ENCODE measurements at places on chromosomes 5 and 9.

- no peak for DNase-seq
Observed at GRCh38 chr5:132110930-132111329, 37.3 kb downstream of the CSF2 start.

- DNase-seq: no peak
Observed at GRCh38 chr5:120518581-120518980, 54.5 kb downstream of the PRR16 start.

DNA sequence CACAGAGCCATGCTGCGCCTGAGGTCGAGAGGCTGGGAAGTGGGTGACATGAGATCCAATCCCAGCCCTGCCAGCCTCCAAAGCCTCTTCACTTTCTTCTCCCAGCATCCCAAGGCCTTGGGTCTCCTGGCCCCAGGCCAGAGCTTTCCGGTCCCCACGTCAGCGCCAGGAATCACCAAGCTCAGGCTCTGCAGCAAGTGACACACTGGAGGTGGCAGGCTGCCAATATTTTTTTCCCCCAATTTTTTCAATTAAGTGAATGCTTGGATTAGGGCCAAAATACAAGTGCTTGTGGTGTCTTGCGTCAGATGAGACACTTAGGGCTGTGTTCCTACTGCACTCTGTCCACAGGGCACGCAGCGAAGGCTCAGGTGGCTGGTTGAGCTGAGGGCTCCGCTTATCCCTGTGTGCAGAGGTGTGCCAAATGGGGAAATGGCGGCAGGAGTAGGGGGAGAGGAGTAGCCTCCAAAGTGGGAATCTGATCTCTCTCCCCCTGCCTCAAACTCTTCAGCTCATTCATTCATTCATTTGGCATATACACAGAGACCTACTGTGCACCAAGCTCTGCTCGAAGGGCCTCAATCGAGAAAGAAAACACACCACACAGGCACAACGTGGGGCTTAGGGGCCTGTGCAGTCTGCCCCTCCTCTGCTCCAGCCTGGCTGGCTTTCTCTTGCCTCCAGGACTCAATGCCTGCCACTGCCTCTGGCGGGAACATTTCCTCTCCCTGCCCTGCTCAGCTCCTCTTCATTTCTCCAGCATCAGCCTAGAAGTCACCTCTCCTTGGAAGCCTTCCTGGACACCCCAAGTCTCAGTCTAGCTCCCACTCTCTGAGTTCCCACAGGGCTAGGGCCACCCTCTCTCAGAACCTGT, 16.6 kb downstream of the SH3PXD2B start:
- DNase-seq: no peak

GRCh38 chr5:159642379-159642778, 273.9 kb upstream of the ADRA1B start:
- no peak for DNase-seq

- no peak for DNase-seq
Observed at GRCh38 chr5:79736528-79737514, 47.2 kb downstream of the CMYA5 start.

GRCh38 chr9:105178076-105178475, 66.4 kb upstream of the SLC44A1 start:
- DNase-seq: no peak

DNA sequence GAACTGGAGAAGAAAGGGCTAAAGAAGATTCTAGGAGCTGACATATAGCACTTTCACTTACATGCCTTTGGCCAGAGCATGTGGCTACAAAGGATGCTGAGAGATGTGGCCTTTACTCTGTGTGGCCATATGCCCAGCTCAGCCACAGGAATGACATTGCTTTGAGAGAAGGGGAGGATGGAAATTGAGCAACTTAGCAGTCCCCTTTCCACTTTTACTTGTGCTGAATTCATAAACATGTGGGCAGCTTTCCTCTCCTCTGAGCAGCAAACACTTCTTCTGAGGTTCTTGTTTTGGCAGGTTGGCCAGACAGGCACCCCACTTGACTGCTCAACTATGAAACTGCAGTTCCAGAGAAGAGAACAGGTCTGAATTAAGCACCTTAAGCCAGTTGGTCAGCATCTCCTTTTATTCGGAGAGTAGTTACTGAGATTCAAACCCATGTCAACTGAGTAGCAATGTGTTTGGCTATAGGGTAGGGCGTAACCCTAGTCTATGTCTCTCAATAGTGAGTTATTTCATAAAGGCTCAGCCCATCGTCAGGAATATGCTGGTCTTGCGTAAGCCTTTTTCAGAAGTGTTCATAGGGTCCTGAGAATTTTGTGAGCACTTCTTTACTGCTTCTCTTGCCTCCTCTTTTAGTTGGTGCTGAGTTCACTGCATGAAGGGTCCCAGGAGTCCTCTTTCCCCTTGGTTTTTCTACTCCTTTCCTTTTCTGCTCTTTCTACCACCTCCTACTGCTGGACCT, 134.5 kb downstream of the PALM2AKAP2 start:
- DNase-seq: no peak

- no peak for DNase-seq
Observed at GRCh38 chr9:36892279-36892678, 141.8 kb downstream of the PAX5 start.

DNA sequence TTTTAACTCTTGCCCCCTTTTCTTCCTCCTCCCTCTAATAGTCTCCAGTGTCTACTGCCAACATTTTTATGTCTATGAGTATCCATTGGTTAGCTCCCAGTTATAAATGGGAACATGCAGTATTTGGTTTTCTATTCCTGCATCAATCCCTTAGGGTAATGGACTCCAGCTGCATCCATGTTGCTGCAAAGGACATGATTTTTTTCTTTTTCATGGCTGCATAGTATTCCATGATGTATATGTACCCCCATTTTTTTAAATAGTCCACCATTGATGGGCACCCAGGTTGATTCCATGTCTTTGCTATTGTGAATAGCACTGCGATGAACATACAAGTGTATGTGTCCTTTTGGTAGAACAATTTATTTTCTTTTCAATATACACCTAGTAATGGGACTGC, 993.7 kb downstream of the EFNA5 start:
- no peak for DNase-seq

DNA sequence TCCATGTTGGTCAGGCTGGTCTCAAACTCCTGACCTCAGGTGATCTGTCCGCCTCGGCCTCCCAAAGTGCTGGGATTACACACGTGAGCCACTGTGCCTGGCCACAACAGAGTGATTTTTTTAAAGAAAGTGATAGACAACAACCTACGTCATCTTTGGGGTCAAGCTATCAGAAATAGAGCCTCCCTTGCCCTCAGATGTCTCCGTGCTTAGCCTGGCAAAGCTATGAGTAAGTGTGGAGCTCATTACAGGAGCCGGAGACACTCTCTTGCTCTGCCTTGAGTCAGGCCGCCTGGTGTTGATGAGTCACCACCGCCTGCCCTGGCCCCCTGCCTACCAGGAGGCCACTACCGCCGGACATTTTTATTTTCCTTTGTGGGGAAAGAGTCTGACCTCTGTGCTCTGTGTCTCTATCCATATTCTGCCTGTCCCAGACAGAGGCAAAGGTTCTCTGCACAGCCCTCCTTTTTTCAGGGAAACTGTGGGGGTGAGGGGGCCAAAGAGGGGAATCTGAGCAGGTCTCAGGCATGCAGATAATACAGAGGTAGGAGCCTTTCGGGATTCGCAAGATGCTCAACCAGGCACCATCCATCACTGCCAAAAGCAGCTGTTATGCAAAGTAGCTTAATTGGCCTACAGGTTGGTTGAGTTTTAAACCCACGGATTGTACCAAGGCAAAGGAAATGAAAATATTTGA, 123.7 kb upstream of the CPEB4 start:
- DNase-seq: peak; percentile 56

GRCh38 chr9:7118633-7119032, 360.9 kb downstream of the KDM4C start:
- no peak for DNase-seq

DNA sequence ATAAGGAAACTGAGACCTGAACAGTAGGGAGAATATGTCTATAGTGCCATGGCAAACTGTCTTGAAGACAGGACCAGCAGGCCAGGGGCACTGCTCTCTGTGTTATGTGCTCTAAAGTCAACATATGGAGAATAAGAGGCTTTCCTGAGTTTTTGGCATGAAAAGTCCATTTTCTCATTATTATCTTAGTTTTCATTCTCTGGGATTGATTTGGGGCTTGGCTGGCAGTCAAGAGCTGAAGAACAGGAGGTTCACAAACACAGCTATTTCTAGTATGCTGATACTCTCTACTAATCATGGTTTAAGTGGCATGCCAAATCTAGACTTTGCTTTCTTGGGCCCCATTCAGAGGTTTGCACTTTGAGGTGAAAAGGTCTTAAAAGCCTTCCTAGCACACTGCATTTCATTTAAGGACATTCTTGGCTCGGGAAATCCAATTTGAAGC, 404.4 kb downstream of the ZNF608 start:
- peak; percentile 93 for DNase-seq

DNA sequence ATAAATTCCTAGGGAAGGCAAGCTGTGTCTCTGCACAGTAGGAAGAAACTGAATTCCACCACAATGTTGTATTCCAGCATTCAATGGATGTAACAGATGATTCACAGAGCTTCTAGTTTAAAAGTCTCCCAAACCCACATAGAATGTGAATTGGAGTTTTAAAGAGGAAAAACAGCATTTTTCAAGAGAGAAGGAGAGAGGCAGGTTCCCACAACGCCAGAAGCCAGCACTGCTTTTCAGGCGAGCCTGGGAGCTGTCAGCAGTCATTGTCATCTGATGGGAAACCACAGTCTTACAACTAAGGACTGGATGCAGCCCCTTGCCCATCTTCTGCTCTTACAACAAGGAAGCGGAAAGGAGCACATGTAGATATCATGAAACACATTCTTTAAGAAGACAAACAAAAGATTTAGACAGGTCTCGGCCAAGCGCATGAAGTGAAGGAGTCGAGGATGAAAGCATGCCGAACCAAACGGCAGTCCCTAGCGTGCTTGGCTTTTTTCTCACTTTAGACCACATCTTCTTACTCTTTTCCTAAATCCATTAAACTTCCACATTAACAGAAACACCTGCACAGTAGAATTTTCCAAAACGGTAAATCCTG, 638 bp downstream of the DIRAS2 start:
- peak; percentile 68 for DNase-seq

GRCh38 chr9:8365466-8366160, 566.0 kb upstream of the DMAC1 start:
- DNase-seq: no peak

DNA sequence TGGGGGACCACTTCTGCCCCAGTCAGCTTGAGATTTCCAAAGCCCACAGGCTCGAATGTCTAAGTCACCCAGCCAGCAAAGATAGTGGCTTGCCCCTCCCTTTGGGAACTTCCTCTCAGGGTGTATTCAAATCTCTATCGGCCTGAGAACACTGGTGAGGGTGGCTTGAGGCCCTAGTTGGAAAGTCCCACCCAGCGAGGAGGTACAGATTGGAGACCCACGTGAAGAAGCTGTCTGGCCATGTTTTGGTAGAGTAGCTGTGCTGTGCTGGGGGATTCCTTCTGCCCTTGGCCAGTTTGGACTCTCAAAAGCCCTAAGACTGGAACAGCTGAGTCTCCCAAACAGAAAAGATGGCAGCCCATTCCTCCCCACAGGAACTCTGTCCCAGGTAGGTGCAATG, 172.7 kb upstream of the RIOK2 start:
- no peak for DNase-seq

- DNase-seq: no peak
Observed at GRCh38 chr9:107363516-107364152, 80.6 kb downstream of the RAD23B start.

- DNase-seq: peak; percentile 59
Observed at GRCh38 chr5:75156585-75156984, 80.1 kb downstream of the ANKRD31 start.

GRCh38 chr9:131943351-131943841, 136.3 kb downstream of the MED27 start:
- peak; percentile 85 for DNase-seq

GRCh38 chr5:65192331-65192730, 289.4 kb downstream of the ADAMTS6 start:
- DNase-seq: no peak

DNA sequence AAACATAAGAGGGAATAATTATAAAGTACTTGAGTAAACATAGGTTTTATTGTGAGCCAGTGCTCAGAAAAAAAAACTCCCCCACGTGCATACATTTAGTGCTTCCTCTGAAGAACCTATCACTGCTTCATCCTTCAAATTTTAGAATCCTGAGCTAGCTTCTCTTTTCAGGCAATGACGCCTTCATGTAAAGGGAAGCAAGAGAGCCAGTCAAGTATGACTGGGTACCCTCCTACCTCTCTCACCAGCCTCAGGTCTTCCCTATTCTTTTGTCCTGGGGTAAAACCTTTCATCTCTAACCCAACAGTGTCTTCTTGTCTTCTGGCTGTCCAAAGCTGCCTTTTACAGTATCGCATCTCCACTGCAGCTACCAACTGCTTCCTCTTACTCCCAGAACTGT, 32.0 kb downstream of the PLPP1 start:
- DNase-seq: no peak

DNA sequence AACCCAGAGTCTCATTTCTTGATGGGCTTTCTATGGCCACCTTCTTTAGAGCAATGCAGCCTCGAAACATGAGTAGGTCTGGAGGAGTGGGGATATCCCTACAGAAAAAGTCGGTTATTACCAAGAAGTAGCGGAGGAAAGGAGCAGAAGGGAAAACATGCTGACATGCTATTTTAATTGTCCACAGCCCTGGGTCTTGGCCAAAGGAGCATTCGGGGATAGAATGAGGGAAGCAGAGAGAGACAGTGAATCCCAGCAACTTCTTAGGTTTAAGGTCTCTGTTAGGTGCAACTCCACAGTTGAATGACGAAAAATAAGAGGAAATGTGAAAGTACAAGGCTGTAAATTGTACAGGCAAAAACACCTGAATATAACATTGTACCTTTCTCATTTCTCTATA, 506.7 kb upstream of the CDH18 start:
- DNase-seq: peak; percentile 80

GRCh38 chr9:114769624-114770023, 36.2 kb downstream of the TNFSF15 start:
- DNase-seq: no peak

DNA sequence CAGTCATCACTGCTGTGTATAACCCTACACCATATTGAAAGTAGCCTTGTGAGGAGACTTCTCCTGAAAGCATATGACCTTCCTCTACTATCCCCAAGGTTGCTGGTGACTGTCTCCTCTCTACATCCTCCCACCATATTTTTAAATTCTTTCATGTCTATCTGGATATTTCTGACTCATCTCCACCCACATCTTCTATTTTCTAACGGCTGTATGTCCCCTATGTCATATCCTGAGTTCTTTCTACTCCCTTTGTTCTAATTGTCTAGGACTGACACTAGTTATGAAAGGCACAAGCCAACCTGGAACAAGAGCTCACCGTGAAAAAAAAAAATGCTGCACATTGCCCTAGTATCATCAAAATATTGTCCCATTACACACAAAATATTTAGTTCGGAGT, 218.3 kb upstream of the ZNF462 start:
- no peak for DNase-seq

DNA sequence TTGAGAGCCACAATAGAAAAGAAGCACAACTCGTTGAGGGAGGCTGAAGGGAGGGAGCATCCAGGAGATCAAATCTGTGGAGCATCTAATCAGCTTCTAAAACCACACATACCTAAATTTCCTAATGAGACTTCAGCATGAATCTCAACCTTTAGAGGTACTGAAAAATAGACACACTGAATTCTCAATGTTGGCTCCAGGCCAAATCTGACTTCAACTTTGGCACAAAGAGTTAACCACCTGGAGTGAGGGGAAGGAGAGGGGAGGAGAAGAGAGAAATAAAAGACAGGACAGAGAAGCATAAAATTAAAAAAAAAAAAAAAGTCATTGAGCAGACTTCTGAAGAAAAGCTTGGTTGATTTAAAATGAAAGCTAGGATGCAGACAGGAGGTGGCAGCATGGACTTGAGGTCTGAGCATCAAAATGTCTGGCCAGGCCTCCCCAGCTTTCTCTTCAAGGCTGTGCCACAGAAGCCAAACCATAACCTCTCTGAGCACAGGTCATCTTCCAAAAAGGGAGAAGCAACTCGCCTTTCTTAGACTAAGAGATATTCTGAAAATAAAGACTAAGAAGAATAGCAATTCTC, 205.6 kb downstream of the DENND1A start:
- peak; percentile 40 for DNase-seq
